AG04450 (cell line): ENCODE measurements at places on chromosomes 2 and 18.

DNA sequence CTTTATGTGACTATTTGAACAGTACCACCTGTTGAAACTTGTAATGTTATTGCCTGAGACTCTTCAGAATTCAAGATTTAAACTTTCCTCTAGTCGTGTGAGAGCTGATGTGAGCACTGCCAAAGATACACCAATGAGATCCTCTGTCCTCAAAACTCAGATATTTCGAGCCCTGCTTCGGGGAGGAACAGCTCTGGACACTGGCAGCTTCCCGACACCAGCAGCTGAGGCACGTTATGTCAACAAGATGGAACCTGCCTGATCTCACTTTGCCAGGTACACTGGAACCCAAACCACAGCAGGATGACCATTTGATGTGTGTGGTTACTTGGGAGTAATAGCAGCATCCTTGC lies 319.9 kb upstream of the RBMS1 start:
- DNase-seq = no peak

- DNase-seq = no peak
These were observed 37.4 kb downstream of the MRPL44 start for GRCh38 chr2:223994562-223995162.

GRCh38 chr2:218301176-218301819 lies 9.0 kb upstream of the TMBIM1 start:
- peak; percentile 66 for DNase-seq

DNA sequence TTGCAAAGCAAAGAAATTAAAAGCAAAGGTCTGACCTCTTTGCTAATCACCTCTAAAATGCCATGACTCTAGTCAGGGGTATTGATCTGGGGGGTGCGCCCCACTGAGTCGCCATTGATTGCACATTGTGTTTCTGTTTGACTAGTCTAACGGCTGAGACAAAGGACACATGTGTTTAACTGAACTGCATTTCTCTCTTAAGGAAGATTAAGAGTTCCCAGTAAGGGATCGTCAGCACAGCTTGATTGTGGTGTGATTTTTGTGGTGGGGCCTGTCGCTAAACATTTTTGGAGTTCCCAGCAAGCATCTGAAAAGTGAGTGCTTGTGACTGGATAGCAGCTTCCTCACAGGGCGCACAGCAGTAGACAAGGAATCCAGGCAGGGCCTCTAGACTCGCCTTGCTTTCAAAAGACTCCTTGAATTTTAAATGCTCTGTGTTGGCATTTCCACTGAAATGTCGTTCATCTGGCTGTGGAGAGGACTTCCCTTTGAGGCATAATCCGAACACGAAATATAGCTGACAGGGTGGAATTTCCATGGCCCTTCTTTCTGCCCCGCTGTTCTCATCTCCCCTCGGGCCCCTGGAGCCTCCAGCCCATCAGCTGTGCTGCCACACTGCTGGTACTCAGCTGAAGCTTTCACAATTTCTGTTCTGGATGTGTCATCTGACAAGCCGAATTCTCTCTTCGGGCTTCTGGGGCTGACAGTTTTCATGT lies 126.3 kb downstream of the FAM168B start:
- DNase-seq = no peak

GRCh38 chr2:74199275-74199701 lies 873 bp downstream of the MTHFD2 start:
- DNase-seq = no peak

DNA sequence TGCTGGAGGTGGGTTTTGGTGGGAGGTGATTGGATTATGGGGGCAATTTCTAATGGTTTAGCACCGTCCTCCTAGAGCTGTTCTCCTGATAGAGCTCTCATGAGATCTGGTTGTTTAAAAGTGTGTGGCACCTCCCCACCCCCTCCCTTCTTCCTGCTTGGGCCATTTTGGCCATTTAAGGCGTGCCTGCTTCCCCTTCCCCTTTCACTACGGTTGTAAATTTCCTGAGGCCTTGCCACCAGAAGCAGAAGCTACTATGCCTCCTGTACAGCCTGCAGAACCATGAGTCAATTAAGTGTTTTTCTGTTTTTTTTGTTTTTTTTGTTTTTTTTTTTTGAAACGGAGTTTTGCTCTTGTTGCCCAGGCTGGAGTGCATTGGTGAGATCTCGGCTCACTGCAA lies 335.7 kb upstream of the HS6ST1 start:
- no peak for DNase-seq

GRCh38 chr2:70371753-70372152 lies 69.9 kb upstream of the FAM136A start:
- no peak for DNase-seq

DNA sequence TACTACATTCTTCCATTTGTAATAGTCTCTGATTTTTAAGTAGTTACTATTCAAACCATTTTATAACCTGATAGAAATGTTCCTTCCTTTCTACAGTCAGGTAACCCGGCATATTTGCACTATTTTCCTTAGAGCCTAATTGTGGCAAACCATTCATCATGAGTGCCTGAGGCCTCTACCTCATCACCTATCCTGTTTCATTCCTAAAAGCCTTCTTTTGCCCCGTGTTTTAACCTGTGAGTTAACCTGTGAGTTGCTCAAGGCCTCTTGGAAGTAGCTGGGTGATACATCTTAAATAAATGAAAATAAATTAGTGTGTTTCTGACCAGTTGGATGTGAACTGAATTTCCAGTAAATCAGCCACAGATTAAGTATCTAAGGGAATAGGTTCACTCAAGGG lies 6.5 kb upstream of the KLHL29 start:
- DNase-seq = no peak

DNA sequence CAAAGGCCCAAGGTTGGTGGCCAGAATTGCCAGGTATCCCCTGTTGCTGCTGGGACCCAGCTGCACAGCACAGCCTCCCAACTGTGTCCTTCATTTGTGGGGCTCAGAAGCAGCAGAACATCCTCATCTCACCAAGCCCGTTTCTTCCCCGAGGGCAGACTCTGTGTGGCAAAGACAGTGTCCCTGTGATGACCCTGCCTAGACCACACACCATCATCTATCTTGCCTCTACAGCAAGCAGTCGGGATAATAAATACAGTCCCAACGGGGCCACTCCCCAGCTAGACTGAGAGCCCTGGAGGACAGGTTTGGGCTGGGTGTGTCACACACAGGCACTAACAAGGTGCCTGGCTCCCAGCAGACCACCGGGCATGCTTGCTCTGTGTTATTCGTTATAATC lies 93.4 kb downstream of the PTGR3 start:
- DNase-seq = no peak

GRCh38 chr2:113720167-113720566 lies 36.3 kb downstream of the SLC35F5 start:
- DNase-seq = no peak

DNA sequence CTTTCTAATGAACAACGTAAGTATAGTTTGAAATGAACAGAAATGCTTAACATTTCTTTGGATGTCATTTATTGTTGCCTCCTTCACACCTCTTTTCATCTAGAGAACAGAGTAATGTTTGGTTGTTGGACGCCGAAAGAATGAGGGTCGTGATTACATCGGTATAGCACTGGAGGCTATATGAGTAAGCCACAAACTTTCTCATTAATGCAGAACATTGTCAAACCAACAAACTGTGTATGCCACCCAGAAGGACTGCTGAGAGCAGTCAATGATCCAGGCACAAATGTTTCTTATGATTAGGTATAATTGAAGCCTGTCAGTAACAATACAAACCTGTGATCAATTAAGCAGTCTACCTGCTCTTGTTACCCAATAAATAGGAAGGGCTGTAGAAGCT lies 1494.7 kb upstream of the NXPH2 start:
- DNase-seq = no peak

DNA sequence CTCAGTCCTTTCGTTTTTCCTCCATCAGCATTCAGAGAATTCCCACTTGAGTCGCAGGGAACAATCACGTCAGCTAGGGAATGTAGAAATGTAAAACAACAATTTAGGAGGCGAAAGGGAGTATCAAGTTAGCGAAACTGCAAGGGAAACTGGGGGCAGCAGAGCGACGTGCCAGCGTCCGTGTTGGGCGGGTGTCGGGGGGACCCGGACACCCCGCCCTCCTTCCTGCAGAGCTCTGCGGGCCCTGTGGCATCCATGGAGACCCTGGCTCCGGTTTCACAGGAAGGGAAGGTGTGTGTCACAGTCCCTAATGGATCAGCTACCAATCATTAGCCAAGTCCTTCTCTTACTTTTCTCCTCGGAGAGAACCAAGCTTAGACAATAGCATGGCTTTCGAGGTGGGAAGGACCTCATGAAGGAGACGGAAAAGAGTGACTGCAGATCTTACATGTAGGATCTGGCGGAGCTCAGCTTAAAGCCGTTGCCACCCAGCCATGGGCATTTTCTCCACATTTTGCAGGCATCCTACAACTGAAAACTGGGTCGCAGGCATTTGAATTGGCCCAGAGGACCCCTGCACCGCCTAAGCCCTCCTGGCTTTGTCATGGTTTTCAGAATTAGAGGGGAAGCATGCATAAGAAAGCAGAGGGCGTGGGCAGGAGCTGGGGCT lies 33.7 kb downstream of the SOX11 start:
- no peak for DNase-seq

DNA sequence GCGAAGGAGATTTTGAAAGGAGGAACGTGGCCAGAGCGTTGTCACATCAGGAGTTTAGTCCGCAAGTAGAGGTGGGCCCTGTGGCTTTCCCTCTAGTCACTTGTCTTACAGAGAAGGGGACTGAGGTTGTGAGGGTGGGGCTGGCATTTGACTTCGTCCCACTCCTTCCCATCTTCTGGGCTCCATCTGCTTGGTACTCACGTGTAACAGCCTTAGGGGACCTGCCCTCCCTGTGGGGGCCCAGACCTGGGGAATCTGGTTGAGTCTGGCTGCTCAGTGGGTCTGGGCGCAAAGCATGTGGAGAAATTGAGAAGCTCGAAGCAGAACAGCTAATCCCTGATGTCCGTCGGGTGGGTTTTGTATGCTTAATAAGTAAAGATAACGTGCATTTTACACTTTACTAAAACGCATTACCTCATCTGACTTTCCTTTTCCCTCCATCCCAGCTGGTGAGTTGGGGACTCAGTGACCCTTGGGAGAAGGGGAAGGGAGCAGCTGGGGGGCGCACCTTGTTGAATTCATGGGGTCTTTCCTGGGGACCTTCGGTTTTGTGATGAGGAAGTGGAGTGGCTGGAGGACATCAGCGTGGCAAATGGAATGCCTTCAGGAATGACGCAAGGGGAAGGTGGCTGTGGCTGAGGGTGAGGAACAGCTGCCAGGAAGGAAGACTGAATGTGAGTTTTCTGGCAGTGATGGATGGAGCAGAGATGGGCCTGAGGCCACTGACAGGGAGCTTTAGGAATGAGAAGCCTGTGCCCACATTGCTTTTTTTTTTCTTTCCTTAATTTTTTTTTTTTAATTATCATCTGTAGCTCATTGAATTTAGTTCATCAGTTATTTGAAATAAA lies 44.8 kb downstream of the ASAP2 start:
- no peak for DNase-seq

GRCh38 chr2:201824212-201824611 lies 17.9 kb downstream of the CDK15 start:
- no peak for DNase-seq

- no peak for DNase-seq
These were observed 1.5 kb downstream of the ZNF804A start for GRCh38 chr2:184599872-184600222.

DNA sequence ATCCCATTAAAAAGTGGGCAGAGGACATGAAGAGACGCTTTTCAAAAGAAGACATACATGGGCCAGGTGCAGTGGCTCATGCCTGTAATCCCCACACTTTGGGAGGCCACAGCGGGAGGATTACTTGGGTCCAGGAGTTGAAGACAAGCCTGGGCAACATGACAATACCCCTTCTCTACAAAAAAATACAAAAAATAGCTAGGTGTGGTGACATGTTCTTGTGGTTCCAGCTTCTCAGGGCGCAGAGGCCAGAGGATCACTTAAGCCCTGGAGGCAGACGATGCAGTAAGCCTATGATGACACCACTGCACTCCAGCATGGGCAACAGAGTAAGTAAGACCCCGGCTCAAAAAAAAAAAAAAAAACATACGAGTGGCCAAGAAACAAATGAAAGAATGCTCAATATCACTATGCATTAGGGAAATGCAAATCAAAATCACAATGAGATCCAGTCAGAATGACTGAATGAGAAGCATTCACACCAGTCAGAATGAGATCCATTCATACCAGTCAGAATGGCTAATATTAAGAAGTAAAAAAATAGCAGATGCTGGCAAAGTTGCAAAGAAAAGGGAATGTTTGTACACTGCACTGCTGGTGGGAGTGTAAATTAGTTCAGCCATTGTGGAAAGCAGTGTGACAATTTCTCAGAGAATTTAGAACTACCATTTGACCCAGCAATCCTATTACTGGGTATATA lies 550.2 kb upstream of the SLC39A10 start:
- DNase-seq = no peak

GRCh38 chr2:217092710-217093379 lies 233.0 kb upstream of the TNP1 start:
- DNase-seq = no peak

DNA sequence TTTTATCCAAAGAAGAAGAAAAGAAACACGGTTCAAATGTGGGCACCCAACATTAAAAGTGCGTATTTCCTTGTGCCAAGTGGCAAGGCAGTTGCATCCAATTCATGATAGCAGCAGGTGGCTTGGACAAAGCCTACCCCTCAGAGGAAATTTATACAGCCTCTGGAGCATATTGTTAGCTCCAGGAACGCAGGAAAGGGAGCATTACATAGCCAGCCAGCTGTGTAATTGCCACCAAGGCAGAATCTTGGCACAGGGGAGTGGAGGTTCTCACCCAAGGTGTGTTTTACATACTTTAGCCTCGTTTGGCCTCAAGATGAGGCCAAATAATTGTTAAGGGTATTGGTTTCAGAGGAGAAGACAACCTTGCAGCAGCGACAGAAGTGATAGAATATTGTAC lies 526.9 kb downstream of the TMEM182 start:
- no peak for DNase-seq

- DNase-seq = no peak
These were observed 44.5 kb downstream of the COL3A1 start for GRCh38 chr2:189018631-189019030.

DNA sequence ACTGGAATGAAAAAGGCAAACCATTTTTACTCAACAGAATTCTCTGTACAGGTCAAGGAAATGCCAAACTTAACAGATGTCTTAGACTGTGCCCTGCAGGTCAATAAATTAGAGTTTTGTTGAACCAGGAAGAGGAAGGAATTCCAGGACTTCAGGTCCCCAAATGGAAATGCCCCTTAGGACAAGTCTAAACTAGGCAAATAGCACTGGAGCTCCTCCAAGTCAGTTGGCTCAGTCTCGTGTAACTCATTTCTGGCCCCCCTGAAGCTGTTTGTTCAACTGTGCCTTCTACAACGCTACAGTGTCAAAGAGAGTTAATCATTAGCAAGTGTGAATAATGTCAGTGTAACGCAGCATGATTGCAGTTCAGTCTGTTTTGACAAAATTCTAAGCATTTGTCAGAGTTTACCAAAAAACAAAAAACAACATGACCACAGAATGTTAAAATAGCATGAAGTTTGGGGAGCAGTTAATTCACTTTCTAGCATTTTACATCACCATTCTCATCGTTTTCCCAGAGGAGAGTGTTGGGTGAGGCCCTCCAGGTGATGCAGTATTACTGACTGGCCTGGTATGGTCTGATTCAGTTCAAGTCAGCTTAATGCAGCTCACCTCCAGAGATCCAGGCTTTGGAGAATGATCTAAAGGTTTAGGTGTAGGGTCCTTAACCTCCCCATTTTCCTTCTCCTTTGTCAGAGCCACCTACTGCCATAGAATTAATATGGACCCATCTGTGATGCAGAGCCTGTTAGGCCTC lies 108.1 kb downstream of the AQP4 start:
- DNase-seq = no peak
